Cerebellum (tissue), 4 donors: ENCODE measurements at places on chromosomes 5 and 9. TPM values are rescaled to one million over a fixed set of nuclear protein-coding genes. Genes with fewer than 3 reads are reported as not detected.

DNA sequence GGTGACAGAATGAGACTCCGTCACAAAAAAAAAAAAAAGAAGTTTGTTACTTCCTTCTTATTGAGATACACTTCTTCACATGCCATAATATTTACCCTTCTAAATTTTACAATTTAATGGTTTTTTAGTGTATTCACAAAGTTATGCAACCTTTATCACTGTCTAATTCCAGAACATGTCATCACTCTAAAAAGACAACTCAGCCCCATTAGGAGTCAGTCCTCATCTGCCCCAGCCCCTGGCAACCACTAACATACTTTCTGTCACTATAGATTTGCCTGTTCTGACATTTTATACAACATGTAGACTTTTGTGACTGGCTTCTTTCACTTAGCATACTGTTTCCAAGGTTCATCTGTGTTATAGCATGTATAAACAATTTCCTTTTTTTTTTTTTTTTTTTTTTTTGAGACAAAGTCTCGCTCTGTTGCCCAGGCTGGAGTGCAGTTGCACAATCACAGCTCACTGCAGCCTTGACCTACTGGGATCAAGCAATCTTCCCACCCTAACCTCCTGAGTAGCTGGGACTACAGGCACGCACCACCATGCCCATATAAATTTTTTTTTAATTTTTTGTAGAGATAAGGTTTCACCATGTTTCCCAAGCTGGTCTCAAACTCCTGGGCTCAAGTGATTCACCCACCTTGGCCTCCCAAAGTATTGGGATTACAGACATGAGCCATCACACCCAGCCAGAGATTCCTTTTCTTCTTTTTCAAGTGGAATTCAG lies 18.0 kb downstream of the AQP3 start:
- DNase-seq, result no peak

- no peak for DNase-seq
Measured at GRCh38 chr9:111192650-111193049, 137.4 kb downstream of the OR2K2 start.

DNA sequence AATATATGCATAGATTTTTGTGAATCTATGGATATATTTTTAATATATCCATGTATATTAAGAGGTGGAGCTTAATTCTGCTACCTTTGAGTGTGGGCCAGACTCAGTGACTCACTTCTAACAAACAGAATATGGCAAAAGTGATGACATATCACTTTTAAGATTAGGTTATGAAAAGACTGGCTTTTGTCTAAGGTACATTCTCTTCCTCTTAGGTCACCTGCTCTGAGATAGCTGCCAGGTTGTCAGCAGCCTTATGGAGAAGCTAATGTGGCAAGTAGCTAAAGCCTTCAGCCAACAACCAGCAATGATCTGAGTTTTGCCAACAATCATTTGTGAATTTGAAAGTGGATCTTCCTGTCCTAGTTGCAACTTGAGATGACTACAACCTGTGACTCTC lies 83.8 kb downstream of the ANKRD31 start:
- no peak for DNase-seq

DNA sequence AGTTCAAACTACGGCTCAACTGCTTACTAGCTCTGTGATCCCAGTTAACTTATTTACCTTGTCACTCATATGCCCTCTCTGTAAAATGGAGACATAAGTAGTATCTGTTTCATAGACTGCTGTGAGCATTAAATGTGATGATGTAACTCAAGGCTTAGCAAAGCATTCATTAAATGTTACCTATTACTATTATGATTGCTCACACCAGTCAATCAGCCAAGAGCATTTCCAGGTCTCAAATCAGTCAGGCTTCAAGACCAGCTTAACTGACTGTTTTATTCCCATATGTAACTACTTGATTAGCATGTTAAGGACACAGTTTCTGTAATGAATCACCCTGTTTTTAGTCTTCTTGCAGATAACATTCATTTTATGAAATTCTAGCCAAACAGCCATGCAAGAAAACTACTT lies 413.3 kb downstream of the MLLT3 start:
- DNase-seq, result no peak

Gene TAF11L10
- total RNA-seq, result not detected

Gene IL33
- total RNA-seq, result 10.3 TPM

Gene FAM240B
- not detected for total RNA-seq

Gene SEMA6A
- total RNA-seq, result 181 TPM

Gene SLC34A3
- total RNA-seq, result not detected

Gene FABP6
- total RNA-seq, result not detected
